ENCODE measurements at places on chromosomes 4 and X.

DNA sequence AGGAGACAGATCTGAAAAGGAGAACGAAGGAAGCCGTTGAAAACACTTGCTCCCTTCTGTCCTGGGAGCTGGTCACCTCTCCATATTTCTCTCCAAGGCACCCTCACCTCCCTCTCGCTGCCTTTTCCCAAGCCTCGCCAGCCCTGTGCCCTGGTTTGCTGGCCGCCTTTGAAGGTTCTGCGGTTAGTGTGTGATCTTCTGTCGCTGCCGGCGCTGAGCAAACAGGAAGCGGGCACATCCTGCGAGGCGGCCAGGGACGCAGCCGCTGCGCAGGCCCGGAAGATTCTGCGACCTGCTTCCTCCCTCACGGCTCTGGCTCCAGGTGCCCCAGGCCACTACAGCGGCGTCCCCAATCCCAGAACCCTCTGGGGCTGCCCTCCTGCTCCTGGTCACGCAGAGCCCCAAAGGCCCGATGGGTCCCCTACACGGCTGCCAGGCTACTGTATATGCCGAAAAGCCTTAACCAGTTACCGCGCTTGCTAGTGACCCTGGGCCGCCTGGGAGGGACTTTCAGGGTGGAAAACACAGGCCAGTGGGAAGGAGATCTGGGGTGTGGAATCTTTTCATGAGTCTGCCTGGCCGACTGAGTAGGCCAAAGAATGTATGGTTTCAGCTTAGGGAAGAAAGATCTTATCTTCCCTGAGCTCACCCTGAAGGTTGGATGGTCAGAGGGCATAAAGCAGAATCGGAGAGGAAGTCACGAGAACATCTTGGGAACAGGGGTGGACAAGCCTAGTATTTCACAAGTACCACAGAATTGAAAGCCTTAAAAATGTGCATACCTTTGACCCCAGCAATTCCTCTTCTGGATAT lies 2.3 kb upstream of the SASH3 start:
- DNase-seq, result no peak

GRCh38 chr4:145531859-145532258 lies 50.2 kb downstream of the SMAD1 start:
- no peak for DNase-seq

DNA sequence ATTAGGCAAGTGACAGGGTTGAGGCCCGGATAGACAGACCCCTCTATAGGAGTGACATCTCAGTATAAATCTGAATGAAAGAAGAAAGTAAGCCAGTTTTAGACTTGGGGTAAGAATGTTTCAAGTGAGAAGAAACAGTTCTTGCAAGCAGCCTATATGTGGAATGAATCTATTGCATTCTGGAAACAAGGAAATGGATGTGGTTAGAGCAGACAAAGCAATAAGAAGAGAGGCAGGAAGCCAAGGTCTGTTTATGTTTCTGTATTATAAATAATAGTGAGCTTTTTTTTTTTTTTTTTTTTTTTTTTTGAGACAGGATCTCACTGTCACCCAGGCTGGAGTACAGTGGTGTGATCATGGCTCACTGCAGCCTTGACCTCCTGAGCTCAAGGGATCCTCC lies 255.8 kb downstream of the UNC5C start:
- DNase-seq, result no peak

DNA sequence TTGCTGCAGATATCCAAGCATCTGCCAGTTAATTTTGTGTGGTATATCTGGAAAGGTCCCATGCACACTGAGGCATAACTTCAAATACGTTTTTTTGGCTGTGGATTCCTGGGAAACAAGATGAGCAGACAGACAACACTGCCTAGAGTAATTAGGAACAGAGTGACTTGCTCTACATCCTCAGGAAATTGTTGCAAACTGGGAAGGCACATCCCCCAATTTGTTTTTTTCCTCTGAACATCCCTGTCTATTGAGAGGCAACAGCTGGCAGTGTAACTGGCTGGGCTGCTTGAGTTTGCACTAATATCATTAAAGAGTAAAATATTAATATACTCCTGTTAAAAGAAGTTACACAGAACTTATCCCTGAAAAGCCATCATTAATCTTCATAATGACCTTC lies 207.7 kb upstream of the SLIT2 start:
- DNase-seq, result no peak
